ENCODE measurements at places on chromosomes 4 and X.
A peak's percentile ranks its signal among the peaks of the same experiment; 100 is the strongest.

DNA sequence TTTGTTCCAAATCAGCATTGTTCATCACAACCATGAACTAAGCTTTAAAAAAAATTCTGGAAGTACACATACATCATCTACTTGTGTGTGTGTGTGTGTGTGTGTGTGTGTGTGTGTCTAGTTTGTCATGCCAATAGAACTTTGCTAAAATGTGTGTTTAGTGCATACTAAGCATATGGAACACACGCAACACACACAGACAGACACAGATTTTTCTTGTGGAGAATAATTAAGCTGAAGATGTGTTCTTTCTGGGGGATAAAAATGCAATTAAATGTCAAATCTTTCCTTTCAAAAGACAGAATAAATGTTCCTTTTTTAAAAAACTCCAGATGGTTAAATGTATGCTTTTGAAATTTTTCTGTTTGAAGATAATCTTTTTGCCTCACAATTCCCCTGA lies 530.4 kb upstream of the INTU start:
- no peak for DNase-seq

GRCh38 chrX:133645977-133646718 lies 230.9 kb upstream of the GPC4 start:
- DNase-seq, result no peak

DNA sequence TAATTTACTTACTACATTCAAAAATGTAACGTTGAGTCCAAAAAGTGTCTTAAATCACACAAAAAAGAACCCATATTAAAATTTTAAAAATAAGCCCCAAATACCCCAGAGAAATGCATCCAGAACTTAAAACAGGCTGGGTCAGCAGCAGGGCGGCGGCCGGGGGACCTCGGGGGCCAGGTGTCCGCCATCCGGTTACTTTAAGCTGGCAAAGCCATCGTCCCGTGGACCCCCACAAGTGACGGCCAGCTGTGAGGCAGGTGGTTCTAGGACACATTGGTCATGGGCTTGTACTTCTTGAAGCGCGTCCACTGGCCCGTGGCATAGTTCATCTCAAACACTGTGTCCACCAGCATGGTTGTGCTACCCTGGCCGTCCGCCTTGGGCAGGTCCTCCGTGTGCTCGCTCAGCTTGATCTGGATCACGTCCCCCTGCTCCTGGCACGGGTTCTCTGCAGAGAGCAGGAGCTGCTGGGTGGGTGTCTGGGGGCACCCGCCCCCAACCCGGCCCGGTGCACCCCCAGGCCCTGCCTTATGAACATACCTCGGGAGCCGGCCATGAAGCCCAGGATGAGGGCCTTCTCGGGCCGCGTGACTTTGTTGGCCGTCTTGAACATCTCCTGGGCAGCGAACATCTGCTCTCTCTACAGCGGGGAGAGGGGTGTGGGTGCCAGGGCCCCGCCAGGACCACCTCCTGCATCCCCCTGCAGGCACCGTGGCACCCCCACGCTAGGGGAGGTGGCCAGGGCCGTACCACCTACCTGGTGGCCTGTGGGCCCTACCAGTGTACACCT lies 25.5 kb downstream of the NELFA start:
- no peak for DNase-seq

DNA sequence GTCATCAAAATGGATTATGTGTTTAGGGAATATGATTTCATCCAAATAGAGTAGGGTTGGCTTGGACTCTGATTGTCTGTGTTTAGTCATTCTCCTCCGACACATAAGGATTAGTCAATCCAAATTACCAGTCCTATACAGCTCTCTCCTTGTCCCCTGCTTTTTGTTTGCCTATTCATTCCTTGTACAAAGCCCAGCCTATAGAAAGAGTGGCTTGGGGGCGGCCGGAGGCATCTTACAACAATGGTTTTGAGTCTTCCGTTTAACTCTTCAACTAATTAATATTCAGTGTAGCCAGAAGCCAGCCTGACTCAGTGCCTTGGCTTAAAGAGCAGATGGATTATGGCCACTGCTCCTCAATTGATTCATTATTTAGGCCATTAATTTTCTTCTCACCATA lies 796.6 kb upstream of the POU3F4 start:
- DNase-seq, result no peak

- DNase-seq, result no peak
These were observed 59.6 kb downstream of the USP9X start for GRCh38 chrX:41144873-41145272.

DNA sequence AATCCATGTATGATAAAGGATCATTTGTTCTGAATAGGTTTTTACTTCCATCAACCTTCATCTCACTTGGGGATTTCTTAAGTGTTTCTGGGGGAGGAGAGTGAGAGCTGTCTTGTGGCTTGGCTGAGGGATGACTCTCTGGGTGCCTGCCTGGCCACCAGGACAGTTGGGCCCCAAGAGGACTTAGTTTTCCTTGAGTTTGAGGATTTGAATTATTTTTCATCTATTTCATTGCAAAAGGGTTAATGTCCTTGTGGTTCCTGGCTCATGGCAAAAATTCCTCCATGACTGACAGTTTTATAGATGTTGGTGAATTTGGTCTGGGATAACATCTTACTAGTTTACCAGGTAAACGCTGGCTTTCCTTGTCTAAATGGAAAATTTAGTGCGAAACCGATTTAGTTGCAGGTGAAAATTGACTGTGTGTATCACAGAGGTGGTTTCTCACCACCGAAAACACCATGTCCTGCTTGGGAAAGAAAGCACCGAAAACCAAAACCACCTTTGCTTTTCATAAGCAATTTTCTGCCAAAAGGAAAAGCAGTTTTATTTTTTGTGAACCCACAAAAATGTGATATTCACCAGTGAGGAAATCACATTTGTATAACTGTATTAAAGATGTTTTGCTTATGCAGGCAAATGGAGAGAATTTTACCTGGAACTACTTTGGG lies 331.3 kb upstream of the SFRP2 start:
- no peak for DNase-seq

DNA sequence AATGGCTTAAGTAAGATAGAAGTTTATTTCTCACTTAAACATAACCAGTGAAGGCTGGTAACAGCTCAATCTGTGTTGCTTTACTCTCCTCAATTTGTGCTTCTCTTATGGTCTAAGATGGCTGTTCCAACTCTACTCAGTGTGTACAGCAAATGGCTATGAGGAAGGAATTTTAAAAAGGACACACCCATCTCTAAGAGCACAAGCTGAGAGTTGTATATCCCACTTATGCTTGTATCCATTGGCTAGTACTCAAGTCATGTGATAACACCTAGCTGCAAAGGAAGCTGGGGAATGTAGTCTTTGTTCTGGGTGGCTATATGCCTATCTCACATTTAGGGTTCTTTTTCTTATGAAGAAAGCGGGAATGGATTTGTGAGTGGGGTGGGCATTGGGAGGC lies 63.3 kb downstream of the GPAT3 start:
- no peak for DNase-seq

DNA sequence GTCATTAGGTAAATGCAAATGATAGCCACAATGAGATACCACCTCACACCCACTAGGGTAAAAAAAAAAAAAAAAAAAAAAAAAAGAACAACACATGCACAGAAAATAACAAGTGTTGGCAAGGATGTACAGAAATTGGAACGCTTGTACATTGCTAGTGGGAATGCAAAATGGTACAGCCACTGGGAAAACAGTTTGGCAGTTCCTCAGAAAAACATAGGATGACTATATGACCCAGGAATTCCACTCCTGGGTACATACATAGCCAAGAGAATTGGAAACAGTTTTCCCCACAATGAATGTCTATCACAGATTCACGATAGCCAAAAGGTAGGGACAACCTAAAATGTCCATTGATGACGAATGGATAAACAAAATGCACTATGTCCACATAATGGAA lies 161.3 kb upstream of the MAMLD1 start:
- DNase-seq, result no peak

DNA sequence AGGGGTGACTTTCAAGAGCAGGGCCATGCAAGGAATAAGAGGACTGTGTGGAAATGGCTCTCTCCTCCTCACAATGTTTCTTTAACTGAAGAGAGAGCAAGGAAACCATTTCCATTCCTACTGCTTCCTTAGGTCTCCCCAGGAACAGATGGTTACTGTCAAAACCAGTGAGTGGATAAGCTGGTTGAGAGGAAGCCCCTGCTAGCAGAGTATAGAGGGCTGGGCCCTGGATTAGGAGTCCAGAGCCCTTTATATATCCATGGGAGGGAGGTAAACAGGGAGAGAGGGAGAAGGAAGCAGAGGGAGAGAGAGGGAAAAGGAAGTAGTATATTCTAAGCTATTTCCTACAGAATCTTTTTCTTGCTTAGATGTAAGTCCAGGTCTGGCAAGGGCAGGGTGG lies 43.8 kb upstream of the LAS1L start:
- no peak for DNase-seq

DNA sequence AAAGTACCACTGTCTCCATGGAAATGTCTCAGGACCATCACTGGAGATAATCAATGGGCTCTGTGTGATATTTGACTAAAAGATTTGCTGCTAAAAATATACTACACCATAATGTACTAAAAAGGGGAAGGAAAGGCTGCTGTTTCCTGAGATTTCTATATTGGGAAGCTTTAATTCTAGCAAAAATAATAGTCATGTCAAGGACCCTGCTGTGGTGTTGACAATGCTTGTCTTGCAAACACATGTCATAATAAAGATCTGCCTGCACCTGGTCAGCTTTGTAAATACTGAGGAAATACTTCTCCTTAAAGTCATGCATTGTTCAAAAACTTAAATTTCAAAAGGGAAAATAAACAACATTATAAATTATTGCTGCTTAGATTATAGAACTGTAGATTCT lies 417.9 kb downstream of the GPM6A start:
- DNase-seq, result no peak

DNA sequence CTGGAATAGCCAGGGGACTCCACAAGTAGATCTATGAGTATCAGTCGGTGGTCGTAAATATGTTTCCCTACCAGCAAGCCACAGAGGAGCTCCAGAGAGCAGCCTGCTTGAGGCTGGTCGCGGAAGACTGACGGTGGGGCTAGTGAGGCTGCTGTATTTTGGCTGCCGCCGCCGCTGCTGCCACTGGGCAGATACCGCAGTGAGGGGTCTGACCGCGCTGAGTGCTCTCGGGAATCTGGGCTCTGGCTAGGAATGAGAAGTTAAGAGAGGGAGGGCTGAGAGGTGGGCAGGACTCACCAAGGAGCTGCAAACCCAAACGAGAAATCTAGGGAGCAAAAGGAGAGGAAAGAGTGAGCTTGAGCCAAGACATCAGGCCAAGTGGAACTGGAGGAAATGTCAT lies at the start of gene EXOC1L:
TSS of gene EXOC1L (plus strand) at position 157 of the 400 bp plus-strand sequence. CDS start at position 394, 237 bp downstream.
- DNase-seq, result no peak

DNA sequence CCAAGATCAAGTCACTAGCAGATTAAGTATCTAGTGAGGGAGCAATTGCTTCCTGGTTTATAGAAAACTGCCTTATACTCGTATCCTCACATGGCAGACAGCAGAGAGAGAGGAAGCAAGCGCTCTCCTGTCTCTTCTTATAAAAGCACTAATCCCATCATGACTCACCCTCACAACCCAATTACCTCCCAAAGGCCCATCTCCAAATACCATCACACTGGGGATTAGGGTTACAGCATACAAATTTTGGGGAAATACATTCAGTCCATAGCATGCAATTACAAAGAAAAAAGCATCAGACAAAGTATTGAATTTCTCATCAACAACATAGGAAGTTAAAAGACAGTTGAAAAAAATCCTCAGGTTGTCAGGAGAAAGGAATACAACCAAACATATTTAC lies 292.6 kb downstream of the IQCM start:
- DNase-seq, result no peak

DNA sequence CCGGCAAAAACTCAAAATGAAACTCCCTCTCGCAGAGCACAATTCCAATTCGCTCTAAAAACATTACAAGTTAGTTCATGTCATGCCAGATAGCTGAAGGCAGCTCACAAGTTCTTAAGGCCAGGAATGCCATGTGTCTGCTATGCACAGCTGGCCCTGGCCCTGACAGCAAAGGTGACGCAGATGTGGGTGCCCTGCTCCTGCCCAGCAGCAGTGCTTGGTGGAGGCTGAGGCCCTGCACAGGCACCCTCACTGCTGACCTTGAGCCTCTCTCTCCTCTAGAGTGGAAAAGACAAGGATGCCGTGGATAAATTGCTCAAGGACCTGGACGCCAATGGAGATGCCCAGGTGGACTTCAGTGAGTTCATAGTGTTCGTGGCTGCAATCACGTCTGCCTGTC lies 2.9 kb downstream of the S100P start:
- DNase-seq, result no peak

GRCh38 chrX:73758250-73758649 lies 195.3 kb downstream of the CHIC1 start:
- no peak for DNase-seq

DNA sequence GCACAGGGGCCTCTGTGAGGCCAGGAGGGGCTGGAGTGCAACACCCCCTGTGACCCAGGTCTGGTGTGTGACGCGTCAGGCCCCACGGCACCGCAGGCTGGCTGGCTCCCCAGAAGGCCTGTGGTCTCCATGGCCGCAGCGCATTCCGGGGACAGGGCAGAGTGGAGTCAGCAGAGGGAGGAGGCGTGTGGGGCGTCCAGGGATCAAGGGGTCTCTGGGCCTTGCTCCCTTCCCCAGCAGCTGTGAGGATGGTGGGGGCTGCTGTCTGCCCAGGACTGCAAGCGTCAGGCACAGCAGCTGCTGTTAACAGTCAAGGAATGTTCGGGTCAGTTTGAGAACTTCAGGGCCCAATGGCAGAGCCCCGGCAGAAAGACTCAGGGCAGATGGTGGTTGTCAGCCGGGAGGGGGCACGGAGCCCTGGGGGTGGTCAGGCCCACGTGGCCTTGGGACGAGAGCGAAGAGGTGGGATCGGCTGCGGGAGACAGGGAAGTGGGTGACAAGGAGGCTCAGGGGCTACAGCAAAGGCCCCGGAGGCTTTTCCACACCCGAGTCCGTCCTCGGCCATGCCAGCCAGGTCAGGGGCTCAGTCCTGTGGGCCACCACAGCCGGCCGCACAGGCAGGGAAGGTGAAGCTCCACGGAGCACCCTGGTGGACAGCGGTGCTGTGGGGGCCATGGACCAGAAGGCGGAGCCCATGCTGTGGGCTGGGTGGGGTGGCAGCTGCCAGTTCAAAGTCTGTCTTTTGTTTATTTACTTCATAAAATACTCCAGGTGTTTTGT lies 18.3 kb downstream of the PCGF3 start:
- DNase-seq, result no peak

- peak; percentile 94 for DNase-seq
These were observed 24.9 kb downstream of the ARL9 start for GRCh38 chr4:56530269-56531148.

- no peak for DNase-seq
These were observed 108.4 kb upstream of the AFAP1 start for GRCh38 chr4:8047837-8048678.

Measured in uterus (tissue), 4 donors.